Mesenteric fat pad (tissue), 1 donor: ENCODE measurements at places on chromosomes 2 and 18.

GRCh38 chr2:62461707-62462106, 44.3 kb downstream of the TMEM17 start:
- no peak for DNase-seq

DNA sequence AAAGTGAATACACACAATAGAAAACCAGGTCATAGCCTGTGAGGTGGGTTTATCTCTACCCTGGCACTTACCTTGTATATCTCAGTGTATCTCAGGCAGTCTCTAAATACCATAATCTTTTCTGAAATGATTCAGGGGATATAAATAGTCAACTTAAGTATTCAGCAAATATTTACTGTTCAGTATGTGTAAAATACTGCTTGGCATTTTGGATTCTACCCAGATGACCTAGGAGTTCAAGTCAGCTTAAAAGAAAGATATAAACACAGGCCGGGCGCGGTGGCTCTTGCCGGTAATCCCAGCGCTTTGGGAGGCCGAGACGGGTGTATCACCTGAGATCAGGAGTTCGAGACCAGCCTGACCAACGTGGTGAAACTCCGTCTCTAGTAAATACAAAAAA, 23.8 kb downstream of the GRHL1 start:
- no peak for DNase-seq

DNA sequence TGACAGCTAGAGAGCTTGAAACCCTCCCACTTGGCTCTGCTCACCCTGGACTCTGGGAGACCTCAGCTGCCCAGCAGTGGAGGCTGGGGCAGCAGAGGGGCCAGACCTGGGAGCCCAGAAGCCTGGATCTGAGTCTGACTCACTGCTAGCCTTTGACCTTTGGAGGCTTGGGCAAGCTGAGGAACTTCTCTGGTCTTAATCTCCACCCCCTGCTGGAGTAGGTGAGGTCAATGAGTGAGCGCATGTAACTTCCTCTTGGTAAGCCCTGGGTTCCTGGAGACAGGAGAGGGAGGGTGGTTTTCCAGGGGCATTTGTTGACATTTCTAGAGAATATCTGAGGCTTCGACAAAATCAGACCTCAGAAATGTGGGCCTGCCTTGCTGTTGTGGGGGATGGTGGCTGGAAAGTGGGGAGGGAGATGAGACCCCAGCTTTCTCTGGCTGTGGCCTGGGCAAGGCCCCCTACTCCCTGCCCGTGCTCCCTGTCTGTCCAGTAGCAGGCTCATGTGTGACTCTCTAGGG, 73.0 kb upstream of the YWHAQ start:
- DNase-seq: no peak

DNA sequence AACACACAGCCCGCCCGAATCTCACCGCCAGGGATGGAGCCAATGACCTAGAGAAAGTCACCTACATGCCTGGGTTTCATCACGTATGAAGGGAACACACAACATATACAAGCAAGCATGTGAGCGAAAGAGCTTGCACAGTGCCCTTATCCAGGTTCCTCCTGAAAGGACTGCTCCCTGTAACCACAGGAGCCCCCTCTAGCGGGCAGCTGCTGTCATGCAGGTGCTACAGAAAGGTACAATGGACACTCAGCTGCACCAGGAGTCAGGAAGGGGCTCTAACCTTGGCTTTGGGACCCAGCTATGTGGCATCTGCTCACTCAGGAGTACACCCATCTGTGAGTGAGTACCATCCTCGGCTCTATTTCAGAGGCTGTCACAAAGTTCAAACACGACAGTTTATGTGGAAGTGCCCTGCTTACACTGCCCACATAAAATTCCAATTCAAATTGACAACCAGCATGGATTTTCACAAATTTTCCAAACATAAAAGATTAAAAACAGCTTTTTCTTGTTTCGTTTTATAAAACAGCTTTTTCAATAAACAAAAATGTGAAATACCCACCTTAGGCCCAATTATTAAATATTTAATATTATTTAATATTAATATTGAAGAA, 3.5 kb downstream of the NDUFA10 start:
- no peak for DNase-seq

DNA sequence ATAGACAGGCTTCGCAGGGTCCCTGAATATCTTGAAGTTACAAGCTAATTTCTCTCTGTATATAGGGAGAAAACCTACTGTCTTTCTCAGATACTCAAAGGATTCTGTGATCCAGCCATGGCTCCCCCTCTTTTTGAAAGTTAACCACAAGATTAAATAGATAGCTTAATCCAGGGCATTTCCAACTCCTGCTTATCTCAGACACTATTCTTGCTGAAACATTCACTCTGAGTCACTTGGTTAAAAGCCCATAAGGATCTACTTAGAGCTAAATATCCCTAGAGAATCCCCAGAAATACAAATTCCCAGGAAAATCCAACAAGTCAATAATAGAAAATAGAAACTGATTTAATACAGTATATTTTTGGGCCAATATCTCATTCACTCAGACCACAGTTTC, 179.1 kb upstream of the LYPD1 start:
- DNase-seq: no peak

DNA sequence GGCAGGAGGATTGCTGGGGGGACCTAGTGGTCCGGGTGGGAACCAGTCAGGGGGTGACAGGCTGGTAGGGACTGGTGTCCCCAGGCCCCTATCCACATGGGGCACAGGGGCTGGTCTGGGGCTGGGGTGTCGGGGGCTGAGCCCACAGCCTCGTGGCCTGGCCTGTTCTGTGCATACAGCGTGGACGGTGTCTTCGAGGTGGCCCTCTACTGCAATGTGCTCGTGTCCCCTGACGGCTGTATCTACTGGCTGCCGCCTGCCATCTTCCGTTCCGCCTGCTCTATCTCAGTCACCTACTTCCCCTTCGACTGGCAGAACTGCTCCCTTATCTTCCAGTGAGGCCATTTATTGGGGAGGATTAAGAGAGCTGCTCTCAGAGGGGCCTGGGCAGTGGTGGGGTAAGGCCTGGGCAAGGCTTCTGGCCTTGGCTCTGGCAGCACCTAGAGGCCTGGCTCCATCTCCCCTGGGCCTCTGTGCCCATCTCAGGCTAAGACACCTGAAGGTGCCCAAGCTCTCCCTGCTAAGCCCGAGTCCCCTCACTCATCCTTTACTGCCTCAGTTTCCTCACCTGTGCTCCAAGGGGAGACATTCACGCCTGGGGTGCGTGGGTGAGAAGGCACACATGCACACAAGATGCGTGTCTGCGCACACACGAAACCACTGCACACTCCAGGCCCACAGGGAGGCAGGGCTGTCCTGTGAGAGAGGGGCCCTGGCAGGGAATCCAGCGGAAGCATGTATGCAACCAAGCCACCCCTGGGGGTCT, 1.9 kb downstream of the CHRNG start:
- peak; percentile 83 for DNase-seq

GRCh38 chr18:67608191-67608590, 91.7 kb upstream of the DSEL start:
- DNase-seq: no peak

- DNase-seq: no peak
Measured at GRCh38 chr18:75377258-75377657, 50.2 kb downstream of the SMIM21 start.

DNA sequence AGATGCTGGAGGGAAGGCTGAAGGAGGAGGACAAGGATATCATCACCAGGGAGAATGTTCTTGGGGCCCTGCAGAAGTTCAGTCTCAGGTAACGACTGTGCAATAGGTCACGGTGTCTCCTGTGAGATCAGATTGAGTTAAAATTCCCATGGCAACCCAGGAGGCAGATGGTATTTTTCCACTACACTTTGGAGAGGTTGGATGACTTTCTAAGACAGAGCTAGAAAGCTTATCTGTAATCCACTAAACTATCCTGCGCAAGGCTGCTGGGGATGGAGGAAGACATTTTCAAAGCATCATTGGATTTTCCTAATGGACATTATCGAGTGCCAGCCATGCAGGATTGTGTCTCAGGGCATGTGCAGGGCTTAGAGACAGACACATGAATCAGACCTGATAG, 74.6 kb downstream of the ARMC9 start:
- peak; percentile 47 for DNase-seq

- no peak for DNase-seq
Measured at GRCh38 chr2:128584296-128584890, 265.7 kb upstream of the HS6ST1 start.

- DNase-seq: no peak
Measured at GRCh38 chr2:200469708-200470211, 40.1 kb downstream of the KCTD18 start.

DNA sequence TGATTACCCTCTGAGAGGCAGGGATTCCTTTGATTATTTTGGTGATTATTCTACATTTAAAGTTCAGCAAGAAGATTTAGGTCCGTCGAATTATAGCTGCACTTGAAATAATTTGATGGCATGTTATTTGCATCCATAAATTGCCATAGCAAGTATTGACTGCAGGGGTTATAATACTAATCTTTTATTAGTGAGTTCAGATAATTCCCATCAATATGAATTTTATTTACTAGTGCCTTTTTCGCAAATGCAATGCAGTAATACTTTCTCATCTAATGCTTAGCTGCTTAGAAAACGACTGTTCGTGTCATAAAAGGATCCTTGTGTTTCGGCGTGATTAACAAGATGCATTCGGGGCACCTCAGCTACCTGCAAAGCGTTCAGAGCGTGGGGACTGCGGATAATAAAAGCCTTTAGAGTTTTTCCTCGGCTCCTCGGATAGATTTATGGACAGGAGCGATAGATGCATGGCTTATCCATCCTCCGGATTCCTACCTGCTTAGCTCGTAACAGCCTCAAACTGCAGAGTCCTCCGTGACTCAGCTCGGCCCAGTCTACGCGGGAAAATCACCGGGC, 2.5 kb upstream of the GBX2 start:
- DNase-seq: no peak

GRCh38 chr2:36655453-36655852, 41.1 kb upstream of the VIT start:
- DNase-seq: no peak

GRCh38 chr18:57586251-57587049, at the start of gene FECH:
Gene FECH (minus strand): TSS chr18:57586702. CDS start chr18:57586620, 82 bp downstream.
- DNase-seq: peak; percentile 95

DNA sequence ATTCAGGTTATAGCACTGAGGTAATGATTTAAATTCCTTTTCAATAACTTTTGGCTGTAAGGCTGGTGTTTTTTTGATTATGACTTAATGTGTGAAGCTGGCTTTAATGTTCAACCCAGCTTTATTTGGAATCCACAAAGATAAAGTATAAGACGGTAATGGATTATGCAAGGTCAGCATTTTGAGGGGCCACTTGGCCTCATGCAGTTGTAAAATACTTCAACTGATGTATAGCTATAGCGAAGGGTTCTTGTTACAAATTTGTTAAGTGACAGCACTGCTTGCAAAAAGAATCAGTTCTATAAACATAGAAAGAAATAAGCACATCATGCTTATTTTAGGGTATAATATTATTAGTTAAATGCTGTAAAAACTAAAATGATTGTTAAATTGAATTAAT, 36.6 kb downstream of the LRP1B start:
- no peak for DNase-seq

DNA sequence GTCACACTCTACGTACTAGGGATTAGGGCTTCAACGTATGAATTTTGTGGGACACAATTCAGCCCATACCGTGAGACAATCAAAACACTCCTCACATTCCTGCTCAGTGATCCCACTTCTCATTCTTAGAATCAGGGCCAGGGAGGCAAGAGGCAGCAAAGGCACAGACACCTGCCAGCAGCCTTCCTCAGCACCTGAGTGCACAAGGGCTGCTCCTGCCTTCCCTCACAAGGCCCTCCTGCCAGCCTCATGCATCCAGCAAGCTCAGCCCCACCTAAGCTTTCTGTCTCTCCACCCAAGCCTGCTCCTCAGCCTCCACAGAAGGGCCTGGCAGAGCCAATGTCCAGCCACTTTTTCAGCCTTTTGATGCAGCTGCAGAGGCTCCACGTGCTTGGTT, 141.6 kb downstream of the SP3 start:
- no peak for DNase-seq
